Activated CD4-positive, alpha-beta T cell treated with anti-CD3 and anti-CD28 coated beads, Interleukin-2, amount 10 ng/mL, durations not matched to agents 24 days and 14 days (primary cell): ENCODE measurements at places on chromosomes 11 and 22. TPM values are rescaled to one million over a fixed set of nuclear protein-coding genes. Genes with fewer than 3 reads are reported as not detected.

- no peak for DNase-seq
These were observed 4202.2 kb upstream of the OR11H1 start for GRCh38 chr22:11325767-11326166.

GRCh38 chr11:37141707-37142106 lies 543.7 kb upstream of the RAG2 start:
- no peak for DNase-seq

- peak; percentile 71 for DNase-seq
These were observed 34.1 kb downstream of the SERGEF start for GRCh38 chr11:17978553-17979287.

DNA sequence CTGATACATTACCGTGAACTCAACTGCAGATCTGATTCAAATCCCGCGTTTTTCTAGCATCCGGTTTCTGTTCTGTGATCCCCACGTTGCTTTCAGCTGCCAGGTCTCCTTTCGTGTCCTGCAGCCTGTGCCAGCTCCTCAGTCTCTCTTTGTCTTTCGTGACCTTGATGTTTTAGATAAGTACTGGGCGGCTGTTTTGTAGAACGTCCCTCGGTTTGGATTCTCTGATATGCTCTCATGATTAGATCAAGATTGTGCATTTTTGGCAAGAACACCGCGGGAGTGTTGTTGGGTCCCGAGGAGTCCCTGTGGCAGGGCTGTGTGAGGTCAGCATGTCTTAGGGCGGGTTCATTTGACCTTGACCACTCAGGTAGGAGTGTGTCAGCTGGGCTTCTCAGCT lies 38.6 kb downstream of the KCNQ1 start:
- DNase-seq: no peak

GRCh38 chr11:12693094-12693478 lies 18.9 kb downstream of the TEAD1 start:
- no peak for DNase-seq

DNA sequence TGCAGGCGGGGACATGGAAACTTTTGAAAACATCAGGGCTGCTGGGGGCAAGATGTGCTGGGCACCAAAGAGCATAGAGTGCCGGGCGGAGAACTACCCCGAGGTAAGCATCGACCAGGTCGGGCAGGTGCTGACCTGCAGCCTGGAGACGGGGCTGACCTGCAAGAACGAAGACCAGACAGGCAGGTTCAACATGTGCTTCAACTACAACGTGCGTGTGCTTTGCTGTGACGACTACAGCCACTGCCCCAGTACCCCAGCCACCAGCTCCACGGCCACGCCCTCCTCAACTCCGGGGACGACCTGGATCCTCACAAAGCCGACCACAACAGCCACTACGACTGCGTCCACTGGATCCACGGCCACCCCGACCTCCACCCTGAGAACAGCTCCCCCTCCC lies 19.4 kb downstream of the MUC5B start:
- DNase-seq: no peak

GRCh38 chr11:16791191-16791961 lies 52.9 kb downstream of the C11orf58 start:
- no peak for DNase-seq

- no peak for DNase-seq
These were observed 78.0 kb upstream of the SHANK2 start for GRCh38 chr11:71330349-71330748.

- no peak for DNase-seq
These were observed 2.1 kb upstream of the LZTR1 start for GRCh38 chr22:20979940-20980453.

- DNase-seq: no peak
These were observed 5.5 kb upstream of the P4HA3 start for GRCh38 chr11:74316772-74317505.

GRCh38 chr22:37848587-37849088 lies 581 bp upstream of the EIF3L start:
- DNase-seq: peak; percentile 80

DNA sequence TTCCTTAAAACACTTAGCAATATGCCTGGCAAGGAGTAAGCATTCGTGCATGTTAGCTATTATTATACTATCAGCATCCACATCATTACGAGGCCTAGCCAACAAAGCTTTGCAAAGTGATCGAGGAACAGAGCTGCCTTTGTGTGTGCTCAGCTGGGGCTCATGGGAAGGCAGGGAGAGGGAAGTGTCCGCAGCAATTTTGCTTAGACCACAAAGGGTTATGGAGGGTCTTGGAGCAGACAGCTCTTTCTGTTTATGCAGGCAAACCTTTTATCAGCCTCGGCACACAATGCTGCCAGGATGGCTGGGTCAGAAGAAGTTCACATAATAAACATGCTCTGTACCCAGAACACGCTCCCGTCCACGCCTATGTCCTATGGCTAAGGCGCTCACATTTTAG lies 10.9 kb upstream of the DKK3 start:
- no peak for DNase-seq

- no peak for DNase-seq
These were observed 1043.0 kb downstream of the TBC1D22A start for GRCh38 chr22:47805394-47805935.

DNA sequence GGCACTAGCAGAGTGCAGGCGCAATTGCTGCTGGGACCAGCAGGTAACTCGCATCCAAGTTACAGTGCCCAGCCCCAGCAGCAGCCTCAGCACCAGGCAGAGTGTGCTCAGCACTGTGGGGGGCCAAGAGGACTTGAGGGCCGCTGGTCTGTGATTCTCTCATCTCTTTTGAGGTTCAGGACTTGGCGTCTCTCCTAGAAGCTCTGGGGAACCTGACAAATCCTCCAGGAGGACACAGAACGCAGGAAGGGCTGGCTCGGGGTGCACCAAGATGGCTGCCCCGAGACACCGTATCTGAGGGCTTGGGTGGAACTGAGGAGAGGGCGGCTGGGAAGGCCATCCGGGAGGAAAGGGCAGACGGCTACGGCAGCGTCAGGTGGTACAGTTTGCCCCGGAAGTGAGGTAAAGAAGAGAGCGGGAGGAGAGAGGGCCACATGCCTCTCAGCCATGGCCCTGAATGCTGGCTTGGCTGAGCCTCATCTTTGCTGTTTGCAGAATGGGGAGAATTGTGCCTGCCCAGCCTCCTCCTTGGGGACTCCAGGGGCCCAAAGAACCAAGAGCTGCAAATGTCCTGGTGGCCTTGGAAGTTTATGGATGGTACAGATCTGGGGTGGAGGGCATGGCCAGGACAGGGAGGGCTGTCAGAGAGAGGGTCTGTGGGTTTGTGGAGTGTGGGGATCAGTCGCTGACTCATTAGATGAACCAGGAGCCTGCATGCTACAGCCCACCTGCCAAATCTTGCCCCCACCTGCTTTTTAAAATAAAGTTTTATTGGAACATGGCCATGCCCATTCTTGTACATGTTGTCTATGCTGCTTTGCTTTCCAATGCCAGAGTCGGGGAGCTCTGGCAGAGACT lies 78.0 kb downstream of the MYEOV start:
- DNase-seq: no peak

DNA sequence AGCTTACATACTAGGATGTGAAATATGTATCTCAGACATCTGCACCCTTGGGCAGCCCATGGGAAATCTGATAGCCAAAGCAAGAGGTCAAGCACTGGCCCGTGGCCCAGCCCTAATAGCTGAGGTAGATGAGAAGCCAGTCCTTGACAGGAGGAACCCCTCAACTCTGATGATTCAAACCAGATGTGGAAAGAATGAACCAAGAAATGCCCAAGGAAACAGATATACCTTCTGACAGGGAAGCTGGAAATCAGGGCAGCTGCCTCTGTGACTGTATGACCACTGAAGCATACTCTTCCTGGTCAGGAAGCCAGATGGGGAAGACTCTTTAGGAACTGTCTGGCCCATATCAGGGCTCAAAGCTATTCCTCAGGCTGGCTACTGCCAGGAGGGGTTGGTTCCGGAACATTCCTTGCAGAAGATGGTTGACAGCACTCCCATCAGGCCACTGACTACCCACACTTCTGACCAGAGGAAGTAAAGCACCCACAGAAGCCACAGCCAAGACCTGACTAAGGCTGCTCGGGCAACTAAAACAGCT lies 124.2 kb downstream of the SWAP70 start:
- DNase-seq: no peak

- DNase-seq: no peak
These were observed 2.4 kb upstream of the MB start for GRCh38 chr22:35619336-35620094.

- no peak for DNase-seq
These were observed 257.7 kb downstream of the TBC1D22A start for GRCh38 chr22:47020166-47020565.

GRCh38 chr22:26777156-26777801 lies 119.9 kb downstream of the MIAT start:
- no peak for DNase-seq

DNA sequence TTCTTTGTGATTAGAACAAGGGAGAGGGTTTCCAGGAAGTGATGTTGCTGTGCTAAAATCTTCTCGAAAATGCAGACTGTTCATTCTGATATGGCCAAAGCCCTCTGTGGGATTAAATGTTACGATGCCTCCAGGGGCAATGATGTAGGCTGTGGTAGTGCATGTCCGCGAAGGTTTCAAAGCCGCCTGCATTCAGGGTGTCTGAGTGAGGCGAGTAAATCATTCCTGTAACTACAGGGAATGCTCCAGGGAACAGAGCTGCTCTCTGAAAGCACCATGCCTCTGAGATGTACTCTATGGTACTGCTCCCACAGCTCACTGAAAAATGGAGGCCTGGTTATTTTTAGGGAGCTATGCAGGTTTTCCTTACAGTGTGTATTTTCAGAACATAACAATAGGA lies 21.2 kb downstream of the PDGFD start:
- no peak for DNase-seq

DNA sequence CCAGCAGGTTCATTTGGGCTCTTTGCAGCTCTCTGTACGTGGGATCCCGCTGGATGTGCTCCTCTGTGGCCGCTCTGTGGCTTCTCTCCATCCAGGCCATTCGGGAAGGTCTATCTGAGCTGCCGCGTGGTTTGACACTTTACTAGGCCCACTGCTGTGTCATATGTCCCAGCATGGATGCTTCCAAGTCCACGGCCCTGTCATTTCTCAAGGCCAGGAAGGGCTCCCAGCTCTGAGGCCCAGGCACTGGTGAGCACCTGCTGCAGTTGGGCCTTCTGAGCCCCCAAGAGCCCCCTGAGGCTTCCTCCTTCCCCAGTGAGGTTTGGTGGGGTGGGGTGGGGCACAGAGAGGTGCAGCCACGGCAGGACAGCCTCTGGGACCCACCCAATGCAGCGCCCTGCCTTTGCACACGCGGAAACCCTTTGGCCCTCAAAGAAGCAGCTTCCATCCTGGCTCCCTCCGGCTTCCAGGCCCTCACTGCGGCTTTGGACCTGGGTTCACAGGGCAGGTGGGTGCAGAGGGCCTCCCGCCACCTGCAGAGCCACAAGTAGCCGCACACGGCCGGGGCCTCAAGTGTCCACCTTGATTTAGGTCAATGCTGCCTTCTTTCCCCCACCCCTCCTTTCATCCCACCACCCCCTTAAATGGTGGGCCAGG lies 44.5 kb upstream of the FGF3 start:
- no peak for DNase-seq

- DNase-seq: no peak
These were observed 58.5 kb downstream of the STIM1 start for GRCh38 chr11:3913921-3914320.

CEND1 gene
- 3.8 and 4.2 TPM in 2 replicates for total RNA-seq

TENM4 gene
- not detected in 2 replicates for total RNA-seq

SCUBE2 gene
- total RNA-seq: 0.19 TPM in 1 of 2 replicates, not detected in the other

OR4A16 gene
- total RNA-seq: not detected in 2 replicates

SCN2B gene
- 0.02 and 0.05 TPM in 2 replicates for total RNA-seq

BTG4 gene
- not detected in 2 replicates for total RNA-seq

OR2AG1 gene
- not detected in 2 replicates for total RNA-seq

MUC6 gene
- total RNA-seq: not detected in 2 replicates

LYVE1 gene
- not detected in 2 replicates for total RNA-seq

SLC25A45 gene
- total RNA-seq: 15.5 and 16.8 TPM in 2 replicates

PGM2L1 gene
- total RNA-seq: 4.7 and 4.9 TPM in 2 replicates

HINFP gene
- total RNA-seq: 34.9 and 41.4 TPM in 2 replicates

OR51I1 gene
- total RNA-seq: not detected in 2 replicates

MYRF gene
- total RNA-seq: 1.1 and 1.2 TPM in 2 replicates

PLEKHA7 gene
- 16.7 and 20.7 TPM in 2 replicates for total RNA-seq
